NCI-H774 (cell line): ENCODE measurements at places on chromosomes 4 and X.

GRCh38 chr4:173367285-173367684, 3.5 kb upstream of the SAP30 start:
- DNase-seq = no peak

DNA sequence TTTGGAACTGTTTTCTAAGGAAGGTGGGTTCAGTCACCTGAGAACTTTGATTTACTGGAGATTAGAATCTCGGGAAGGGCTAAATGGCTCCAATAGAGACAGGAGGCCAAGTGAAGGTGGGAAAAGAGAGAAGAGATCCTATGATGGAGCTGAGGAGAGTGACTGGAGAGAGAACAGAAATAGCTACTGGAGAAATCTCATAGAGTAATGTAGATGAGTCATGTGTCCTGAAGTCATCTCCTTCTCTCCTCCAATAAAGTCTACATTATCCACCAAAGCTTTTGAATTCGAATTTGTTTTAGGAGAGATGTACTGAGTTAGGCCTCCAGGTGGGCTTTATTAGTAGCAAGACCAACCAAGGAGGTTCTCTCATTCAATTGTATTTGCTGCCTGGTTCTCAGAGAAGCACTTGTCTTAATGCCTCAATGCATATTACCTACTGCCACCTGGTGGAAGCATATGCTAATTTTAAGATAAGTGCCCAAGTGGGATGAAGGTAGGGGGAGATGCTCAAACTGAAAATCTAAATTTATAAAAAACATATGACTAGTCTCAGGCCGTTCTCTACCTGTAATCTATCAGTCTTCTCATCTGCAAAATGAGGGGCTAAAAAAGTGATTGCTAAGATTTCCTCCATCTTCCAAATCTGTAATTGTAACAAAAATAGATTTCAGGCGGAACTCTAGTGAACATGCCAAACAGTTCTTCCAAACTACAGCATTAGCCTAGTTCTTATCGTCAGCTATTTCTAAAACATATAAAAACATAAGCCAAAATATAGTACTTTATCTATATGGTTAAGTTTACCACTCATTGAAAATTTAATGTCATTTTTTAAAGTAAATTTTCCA, 24.4 kb downstream of the TXK start:
- DNase-seq = peak; percentile 42

- no peak for DNase-seq
These were observed 18.2 kb upstream of the COX7B2 start for GRCh38 chr4:46927201-46927600.

DNA sequence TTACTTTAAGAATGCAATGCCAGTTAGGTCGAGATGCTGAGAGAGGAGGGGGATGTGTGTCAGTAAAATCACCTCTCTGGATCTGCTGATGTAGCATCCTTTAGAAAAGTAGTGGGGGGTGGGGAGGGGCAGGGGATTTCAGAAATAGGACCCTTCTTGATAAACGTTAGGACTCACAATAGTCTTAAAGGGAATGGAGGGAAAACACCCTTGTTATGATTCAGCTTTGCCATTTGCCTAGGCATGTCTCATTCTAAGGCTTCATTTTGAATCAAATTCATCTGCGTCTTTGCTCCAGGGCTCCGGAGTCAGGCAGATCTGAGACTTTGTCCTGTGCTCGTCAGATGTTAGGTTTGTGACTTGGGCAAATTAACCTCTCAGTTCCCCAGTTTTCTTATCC, 879 bp downstream of the SH2D1A start:
- DNase-seq = no peak

DNA sequence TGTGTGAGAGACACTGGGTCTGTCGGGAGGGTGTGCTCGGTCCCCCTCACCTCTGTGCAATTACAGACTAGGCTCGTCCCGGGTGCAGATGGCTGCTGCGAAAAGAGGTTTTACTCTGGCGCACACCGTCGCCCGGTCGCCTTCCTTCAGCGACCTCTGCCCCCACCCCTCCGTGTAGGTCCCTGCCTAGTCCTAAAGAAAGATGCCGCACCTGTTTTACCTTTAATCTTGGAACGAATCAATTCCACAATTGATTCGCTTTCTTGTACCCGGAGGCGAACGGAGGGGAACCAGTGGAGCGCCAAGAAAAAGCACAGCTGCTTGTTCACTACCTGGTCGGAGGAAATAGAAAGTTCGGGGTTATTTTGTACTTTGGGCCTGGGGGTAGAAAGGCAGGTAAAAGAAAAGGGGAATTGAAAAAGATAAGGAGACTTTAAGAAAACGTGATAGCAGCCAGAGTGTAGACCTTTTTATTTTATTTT, 1.2 kb downstream of the NPNT start:
- no peak for DNase-seq

GRCh38 chr4:73348185-73348584, 55.9 kb upstream of the ALB start:
- DNase-seq = no peak

DNA sequence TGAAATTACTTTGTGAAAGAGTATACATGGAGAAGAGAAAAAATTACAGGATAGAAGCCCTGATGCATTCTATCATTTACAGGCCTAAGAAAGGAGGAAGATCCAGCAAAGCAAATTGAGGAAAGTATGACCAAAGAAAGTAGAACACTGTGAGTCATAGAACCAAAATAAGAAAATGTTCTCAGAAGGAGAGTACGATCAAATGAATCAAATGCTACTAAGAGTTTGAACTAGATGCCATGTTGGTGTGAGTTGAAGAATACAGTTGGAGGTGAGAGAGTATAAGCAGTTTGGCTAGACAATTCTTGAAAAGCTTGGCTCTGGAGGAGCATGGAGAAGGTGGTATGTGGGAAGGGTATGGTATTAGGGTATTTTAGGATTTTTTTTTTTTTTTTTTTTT, 161.8 kb downstream of the RPA4 start:
- DNase-seq = no peak

GRCh38 chr4:35493977-35494376, 750.3 kb downstream of the ARAP2 start:
- no peak for DNase-seq
